ENCODE measurements at places on chromosomes 3 and 15. TPM values are rescaled to one million over a fixed set of nuclear protein-coding genes. Genes with fewer than 3 reads are reported as not detected.

ST8SIA2 gene
- not detected for total RNA-seq

CPN2 gene
- total RNA-seq, result not detected

CYP1A2 gene
- total RNA-seq, result not detected

SH2D7 gene
- not detected for total RNA-seq

B3GNT5 gene
- total RNA-seq, result 7.7 TPM

HYAL1 gene
- total RNA-seq, result 4.0 TPM

PYGO1 gene
- 3.7 TPM for total RNA-seq

GOLGA6D gene
- not detected for total RNA-seq

TICRR gene
- total RNA-seq, result 0.22 TPM

TERB2 gene
- total RNA-seq, result not detected

GALNT15 gene
- 728 TPM for total RNA-seq

MAGEL2 gene
- total RNA-seq, result 0.51 TPM

PIAS1 gene
- total RNA-seq, result 68.8 TPM

PPP1R14D gene
- not detected for total RNA-seq

VWA5B2 gene
- total RNA-seq, result not detected

GABRB3 gene
- total RNA-seq, result 0.88 TPM

LNP1 gene
- 2.0 TPM for total RNA-seq

RAB5A gene
- 91.6 TPM for total RNA-seq

ZNF80 gene
- not detected for total RNA-seq

PSMD6 gene
- total RNA-seq, result 66.7 TPM

ADGRG7 gene
- not detected for total RNA-seq

FOXB1 gene
- not detected for total RNA-seq

PLD1 gene
- total RNA-seq, result 48.2 TPM

APOD gene
- total RNA-seq, result 1,537 TPM

ZXDC gene
- 25.0 TPM for total RNA-seq

ZNF860 gene
- 0.38 TPM for total RNA-seq

GPD1L gene
- 81.0 TPM for total RNA-seq
